ENCODE measurements at places on chromosomes 2 and 18. TPM values are rescaled to one million over a fixed set of nuclear protein-coding genes. Genes with fewer than 3 reads are reported as not detected.

Gene E2F6
- 10.6 TPM for total RNA-seq

Gene DNAJC5G
- total RNA-seq: not detected

Gene RAD51AP2
- total RNA-seq: not detected

Gene ANKRD30B
- 11.5 TPM for total RNA-seq

Gene EVX2
- total RNA-seq: under 0.01 TPM

Gene TGFA
- total RNA-seq: not detected

Gene PRKAG3
- total RNA-seq: under 0.01 TPM

Gene TUBA4A
- 11.9 TPM for total RNA-seq

Gene ASAP2
- 66.2 TPM for total RNA-seq

Gene STPG4
- total RNA-seq: 0.72 TPM

Gene ERCC3
- total RNA-seq: 43.1 TPM
